ENCODE measurements at places on chromosomes 2 and 18.

DNA sequence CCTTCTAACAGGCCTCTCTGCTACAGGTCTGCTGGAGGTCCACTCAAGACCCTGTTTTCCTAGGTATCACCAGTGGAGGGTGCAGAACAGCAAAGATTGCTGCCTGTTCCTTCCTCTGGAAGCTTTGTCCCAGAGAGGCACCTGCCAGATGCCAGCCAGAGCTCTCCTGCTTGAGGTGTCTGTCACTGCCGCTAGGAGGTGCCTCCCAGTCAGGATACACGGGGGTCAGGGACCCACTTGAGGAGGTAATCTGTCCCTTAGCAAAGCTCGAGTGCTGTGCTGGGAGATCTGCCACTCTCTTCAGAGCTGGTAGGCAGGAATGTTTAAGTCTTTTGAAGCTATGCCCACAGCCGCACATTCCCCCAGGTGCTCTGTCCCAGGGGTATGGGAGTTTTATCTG lies 140.6 kb downstream of the BAZ2B start:
- no peaks in the 10 kb centered on the region for H3K27me3 ChIP-seq
- no peak overlapping the region for H3K27ac ChIP-seq
- H3K4me1 ChIP-seq, result no peaks in the 10 kb centered on the region
- no peak for DNase-seq
- H3K36me3 ChIP-seq, result peaks cover 31% of the 10 kb centered on the region

DNA sequence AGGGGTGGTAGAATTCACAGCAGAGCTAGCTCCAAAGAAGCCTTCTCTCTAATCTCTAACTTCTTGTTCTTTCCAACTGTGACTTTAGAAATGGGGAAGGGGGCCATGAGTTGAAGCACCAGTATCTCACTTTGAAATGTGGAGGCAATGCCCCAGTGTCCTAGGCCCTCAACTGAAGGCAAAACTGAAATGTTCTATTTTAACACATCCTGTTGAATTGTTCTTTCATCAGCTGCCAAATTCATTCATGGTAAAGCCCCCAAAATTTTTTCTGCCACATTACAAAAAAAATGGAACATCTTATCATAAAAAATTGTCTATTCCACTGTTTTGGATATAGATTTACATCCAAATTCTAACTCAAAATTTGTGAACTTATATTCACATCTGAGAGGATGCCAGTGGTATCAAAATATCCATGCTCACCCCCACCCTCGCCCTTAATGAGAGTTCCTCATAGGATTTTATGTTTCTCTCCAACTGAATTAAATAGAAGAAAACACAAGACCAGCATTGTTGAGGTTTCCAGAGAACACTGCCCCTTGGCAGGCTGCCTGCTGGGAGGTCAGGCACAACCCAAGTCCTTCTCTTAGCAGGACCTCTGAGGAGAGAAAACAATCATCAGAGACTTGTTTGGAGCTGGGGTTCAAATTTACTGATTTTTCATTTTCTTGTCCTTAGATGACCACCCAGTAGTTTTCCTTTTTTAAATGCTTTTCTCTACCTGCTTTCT lies 147.4 kb upstream of the PGAP1 start:
- peaks cover 84% of the 10 kb centered on the region for H3K36me3 ChIP-seq
- DNase-seq, result no peak
- no peak overlapping the region for H3K27ac ChIP-seq
- H3K27me3 ChIP-seq, result no peaks in the 10 kb centered on the region
- H3K4me3 ChIP-seq, result no peak overlapping the region

GRCh38 chr2:232389327-232389726 lies 10.8 kb downstream of the ALPP start:
- no peak for DNase-seq
- no peak overlapping the region for H3K4me3 ChIP-seq
- H3K27me3 ChIP-seq, result peaks cover 33% of the 10 kb centered on the region
- no peaks in the 10 kb centered on the region for H3K4me1 ChIP-seq
- H3K27ac ChIP-seq, result no peak overlapping the region

DNA sequence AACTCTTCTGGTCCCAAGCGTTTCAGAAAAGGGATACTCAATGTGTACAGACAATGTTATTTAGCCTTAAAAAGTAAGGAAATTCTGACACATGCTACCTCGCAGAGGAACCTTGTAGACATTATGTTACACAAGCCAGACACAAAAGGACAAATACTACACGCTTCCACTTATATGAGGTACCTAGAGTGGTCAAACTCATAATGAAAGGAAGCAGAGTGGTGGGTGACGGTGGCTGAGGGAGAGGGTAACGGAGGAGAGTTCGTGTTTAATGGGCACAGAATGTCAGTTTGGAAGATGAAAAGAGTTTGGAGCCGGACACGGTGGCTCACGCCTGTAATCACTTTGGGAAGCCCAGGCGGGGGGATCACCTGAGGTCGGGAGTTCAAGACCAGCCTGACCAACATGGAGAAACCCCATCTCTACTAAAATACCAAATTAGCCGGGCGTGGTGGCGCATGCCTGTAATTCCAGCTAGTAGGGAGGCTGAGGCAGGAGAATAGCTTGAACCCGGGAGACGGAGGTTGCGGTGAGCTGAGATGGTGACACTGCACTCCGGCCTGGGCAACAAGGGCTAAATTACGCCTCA lies 1.4 kb downstream of the MCM6 start:
- DNase-seq, result no peak
- no peaks in the 10 kb centered on the region for H3K27me3 ChIP-seq
- peaks cover 19% of the 10 kb centered on the region for H3K4me1 ChIP-seq
- H3K4me3 ChIP-seq, result peak overlapping the region; percentile 94
- H3K36me3 ChIP-seq, result peaks cover 21% of the 10 kb centered on the region

DNA sequence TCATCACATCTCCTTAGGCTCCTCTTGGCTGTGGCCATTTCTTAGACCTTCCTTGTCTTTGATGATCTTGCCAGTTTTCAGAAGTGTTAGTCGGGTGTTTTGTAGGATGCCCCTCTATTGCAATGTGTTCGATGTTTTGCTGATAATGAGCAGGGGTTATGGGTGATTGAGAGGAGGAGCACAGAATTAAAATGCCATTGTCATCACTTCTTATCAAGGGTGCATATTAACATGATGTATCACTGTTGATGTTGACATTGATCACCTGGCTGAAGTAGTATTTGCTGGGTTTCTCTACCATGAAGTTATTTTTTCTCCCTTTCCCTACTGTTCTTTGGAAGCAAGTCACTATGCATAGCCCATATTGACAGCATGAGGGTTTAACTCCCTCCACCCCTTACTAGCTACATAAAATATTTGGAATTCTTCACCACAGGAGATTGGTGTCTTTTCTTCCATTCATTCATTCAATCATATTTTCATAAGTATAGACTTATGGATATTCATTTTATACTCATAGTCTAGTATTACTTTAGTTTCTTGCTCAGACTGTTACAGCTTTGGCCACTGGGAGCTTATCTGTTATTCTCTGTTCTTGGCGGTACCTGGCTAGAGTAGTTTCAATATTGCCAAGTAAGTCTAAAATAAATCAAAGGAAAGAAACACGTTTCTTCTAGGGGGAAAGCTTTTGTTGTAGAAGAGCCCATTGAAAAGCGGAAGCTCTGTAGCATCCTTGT lies 54.5 kb upstream of the TMEM87B start:
- H3K27ac ChIP-seq, result no peak overlapping the region
- no peak overlapping the region for H3K4me3 ChIP-seq
- no peaks in the 10 kb centered on the region for H3K27me3 ChIP-seq
- no peaks in the 10 kb centered on the region for H3K36me3 ChIP-seq
- no peak for DNase-seq
- H3K4me1 ChIP-seq, result no peaks in the 10 kb centered on the region

- DNase-seq, result no peak
- no peaks in the 10 kb centered on the region for H3K4me1 ChIP-seq
- no peaks in the 10 kb centered on the region for H3K27me3 ChIP-seq
- no peak overlapping the region for H3K27ac ChIP-seq
- no peak overlapping the region for H3K4me3 ChIP-seq
- H3K36me3 ChIP-seq, result no peaks in the 10 kb centered on the region
Measured at GRCh38 chr2:85087541-85087940, 45.7 kb upstream of the TCF7L1 start.

DNA sequence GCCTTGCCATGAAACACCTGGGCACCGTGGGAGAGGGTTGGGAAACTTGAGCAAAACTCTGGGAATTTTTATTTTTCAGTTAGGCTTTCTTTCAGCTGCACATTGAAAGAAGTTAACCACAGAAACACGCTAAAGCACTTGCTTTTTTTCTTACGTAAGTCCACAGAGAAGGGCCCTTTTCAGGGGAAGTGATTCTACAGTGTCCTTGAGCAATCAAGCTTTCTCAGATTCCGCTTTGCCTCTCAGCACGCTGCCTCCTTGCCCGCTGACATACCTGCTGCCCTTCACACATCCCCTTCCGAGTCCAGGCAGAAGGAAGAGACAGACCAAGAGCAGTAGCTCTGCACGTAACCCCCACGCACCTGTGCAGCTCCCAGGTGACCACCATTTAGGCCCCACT lies 135.5 kb upstream of the MYT1L start:
- no peak for DNase-seq
- peaks cover 2% of the 10 kb centered on the region for H3K27me3 ChIP-seq
- no peaks in the 10 kb centered on the region for H3K36me3 ChIP-seq

- H3K36me3 ChIP-seq, result no peaks in the 10 kb centered on the region
- H3K4me3 ChIP-seq, result no peak overlapping the region
- DNase-seq, result no peak
- no peaks in the 10 kb centered on the region for H3K27me3 ChIP-seq
- H3K4me1 ChIP-seq, result no peaks in the 10 kb centered on the region
Measured at GRCh38 chr18:38115201-38115600, 549.6 kb upstream of the CELF4 start.

DNA sequence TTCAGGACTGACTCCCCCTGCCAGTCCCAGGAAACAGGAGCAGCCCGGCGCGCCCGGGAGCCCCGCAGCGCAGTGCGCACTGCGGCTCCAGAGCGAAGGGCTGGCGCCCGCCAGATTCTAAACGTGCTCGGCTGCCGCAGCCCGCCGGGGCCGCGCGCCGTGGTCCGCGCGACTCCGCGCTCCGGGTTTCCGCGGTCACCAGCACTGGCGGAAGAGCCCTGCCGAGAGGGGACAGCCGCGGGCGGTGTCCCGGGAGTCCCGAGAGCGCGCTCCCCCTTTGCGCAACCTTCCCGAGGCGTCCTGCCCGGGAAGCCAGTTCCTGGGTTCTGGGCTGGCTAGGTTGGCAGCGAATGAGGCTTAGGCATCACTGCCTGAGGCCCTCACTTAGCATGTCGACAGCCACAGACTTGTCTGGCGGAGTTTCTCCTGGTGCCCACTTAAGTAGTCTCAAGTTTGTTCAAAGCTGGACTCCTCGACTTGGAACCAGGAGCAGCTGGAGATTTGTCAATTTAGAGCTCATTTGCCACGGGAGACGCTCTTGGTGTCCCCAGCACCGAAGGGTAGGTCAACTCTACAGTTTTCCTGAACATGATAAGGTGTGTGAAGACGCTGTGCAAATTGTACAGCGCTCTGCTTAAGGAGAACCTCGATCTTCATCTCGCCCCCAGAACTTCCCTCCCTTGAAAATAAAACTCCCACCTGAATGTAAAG lies 1.5 kb upstream of the VSNL1 start:
- DNase-seq, result no peak
- no peak overlapping the region for H3K4me3 ChIP-seq
- no peaks in the 10 kb centered on the region for H3K36me3 ChIP-seq
- peaks cover 50% of the 10 kb centered on the region for H3K27me3 ChIP-seq
- H3K4me1 ChIP-seq, result no peaks in the 10 kb centered on the region

DNA sequence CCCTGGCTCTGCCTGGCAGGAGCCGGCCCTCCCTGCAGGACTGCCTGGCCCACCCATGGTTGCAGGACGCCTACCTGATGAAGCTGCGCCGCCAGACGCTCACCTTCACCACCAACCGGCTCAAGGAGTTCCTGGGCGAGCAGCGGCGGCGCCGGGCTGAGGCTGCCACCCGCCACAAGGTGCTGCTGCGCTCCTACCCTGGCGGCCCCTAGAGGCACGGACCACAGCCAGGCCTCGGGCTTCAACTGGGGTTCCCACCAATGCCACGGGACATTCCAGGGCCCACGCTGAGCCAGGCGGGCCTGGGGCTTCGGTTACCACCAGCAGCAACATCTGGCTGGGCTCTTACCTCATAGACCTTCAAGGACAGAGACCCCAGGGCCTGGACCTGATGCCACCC lies 6.1 kb upstream of the GMPPA start:
- no peaks in the 10 kb centered on the region for H3K36me3 ChIP-seq
- DNase-seq, result no peak
- peaks cover 20% of the 10 kb centered on the region for H3K4me1 ChIP-seq
- no peak overlapping the region for H3K4me3 ChIP-seq

- H3K4me3 ChIP-seq, result no peak overlapping the region
- H3K27me3 ChIP-seq, result no peaks in the 10 kb centered on the region
- no peak overlapping the region for H3K27ac ChIP-seq
- DNase-seq, result no peak
- no peaks in the 10 kb centered on the region for H3K36me3 ChIP-seq
Measured at GRCh38 chr18:51988277-51988676, 351.7 kb upstream of the DCC start.

DNA sequence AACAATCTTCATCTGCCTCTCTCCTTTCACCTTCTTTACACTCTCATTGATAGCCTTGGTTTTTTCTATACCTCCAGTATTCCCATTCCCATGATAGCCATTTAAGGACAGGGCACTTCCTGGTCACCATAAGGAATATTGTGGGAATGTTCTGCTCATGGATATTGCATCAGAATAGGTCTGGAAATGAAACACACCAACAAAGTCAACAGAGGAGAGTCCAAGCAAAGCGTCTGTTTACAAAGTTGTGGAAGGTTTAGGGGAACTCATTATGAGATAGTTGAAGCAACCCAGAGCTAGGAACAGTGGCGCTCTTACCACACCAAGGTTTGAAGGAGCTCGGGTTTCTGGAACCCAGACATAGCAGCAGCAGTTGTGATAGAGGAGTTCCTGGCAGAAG lies 150.3 kb upstream of the TNP1 start:
- H3K4me1 ChIP-seq, result no peaks in the 10 kb centered on the region
- H3K4me3 ChIP-seq, result no peak overlapping the region
- H3K27me3 ChIP-seq, result peaks cover 6% of the 10 kb centered on the region
- H3K36me3 ChIP-seq, result no peaks in the 10 kb centered on the region
- no peak overlapping the region for H3K27ac ChIP-seq
- DNase-seq, result no peak

- H3K27ac ChIP-seq, result no peak overlapping the region
- H3K36me3 ChIP-seq, result no peaks in the 10 kb centered on the region
- H3K27me3 ChIP-seq, result no peaks in the 10 kb centered on the region
- peaks cover 42% of the 10 kb centered on the region for H3K4me1 ChIP-seq
- no peak for DNase-seq
- H3K4me3 ChIP-seq, result no peak overlapping the region
Measured at GRCh38 chr2:70116936-70117552, 29.8 kb downstream of the PCBP1 start.

DNA sequence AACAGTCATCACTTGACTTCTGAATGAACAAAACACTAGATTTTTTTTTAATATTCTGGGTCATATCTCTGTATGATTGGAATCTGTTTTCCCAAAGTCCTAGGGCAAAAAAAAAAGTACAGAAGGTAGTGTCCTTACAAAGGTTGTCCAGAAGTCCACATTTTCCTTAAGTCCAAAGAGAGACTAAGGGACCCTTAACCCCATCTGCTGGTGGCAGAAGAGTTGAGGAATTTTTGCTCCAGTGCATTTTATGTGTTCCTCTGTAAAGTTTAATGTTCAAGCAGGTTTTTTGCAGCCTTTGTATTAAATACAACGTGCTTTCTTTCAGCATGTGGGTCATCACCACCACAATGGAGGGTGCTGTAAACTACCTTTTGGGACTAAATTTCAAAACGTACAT lies 215.9 kb downstream of the SP3 start:
- no peak overlapping the region for H3K4me3 ChIP-seq

- no peak overlapping the region for H3K27ac ChIP-seq
- H3K27me3 ChIP-seq, result peaks cover 3% of the 10 kb centered on the region
- H3K36me3 ChIP-seq, result no peaks in the 10 kb centered on the region
- H3K4me3 ChIP-seq, result no peak overlapping the region
- H3K4me1 ChIP-seq, result no peaks in the 10 kb centered on the region
- no peak for DNase-seq
Measured at GRCh38 chr2:111923276-111923804, 24.9 kb downstream of the MERTK start.

Measured in CD4-positive, alpha-beta T cell (primary cell).